ENCODE measurements at places on chromosomes 7 and 10.

GRCh38 chr7:12741951-12742575, 54.6 kb downstream of the ARL4A start:
- no peak for DNase-seq

GRCh38 chr10:21021843-21022594, 124.9 kb upstream of the NEBL start:
- no peak for DNase-seq

DNA sequence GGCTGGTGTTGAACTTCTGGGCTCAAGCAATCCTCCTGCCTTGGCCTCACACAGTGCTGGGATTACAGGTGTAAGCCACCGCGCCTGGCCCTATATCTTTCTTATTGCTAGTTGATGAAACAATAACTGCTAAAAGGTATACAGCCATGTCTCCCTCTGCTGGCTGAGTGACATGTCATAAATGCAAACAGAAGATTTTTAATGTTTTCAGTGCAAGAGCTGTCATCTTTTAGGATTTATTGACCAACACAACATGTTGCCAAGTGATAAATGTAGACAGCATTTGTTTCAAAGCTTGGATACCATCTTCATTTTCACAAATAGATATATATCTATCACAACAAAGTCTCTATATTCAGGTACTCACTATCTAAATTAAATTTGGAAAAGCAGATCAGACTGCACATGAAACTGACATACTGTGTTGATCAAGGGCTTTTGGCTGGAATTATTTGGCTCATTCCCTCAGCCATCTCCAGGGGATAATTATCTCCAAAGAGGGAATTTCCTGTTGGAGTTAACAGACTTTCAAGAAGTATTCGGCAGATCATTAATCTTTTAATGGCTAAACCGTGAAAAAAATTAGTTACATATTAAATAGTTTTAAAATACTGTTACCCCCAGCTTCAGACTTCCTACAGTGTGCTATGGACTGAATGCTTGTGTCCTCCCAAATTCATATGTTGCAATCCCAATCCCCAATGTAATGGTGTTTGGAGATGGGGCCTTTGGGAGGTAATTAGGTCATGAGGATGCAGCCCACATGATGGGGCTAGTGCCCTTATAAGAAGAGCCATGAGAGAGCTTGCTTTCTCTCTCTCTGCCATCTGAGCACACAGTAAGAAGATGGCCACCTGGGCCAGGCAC, 41.3 kb upstream of the SRPK2 start:
- DNase-seq, result no peak

DNA sequence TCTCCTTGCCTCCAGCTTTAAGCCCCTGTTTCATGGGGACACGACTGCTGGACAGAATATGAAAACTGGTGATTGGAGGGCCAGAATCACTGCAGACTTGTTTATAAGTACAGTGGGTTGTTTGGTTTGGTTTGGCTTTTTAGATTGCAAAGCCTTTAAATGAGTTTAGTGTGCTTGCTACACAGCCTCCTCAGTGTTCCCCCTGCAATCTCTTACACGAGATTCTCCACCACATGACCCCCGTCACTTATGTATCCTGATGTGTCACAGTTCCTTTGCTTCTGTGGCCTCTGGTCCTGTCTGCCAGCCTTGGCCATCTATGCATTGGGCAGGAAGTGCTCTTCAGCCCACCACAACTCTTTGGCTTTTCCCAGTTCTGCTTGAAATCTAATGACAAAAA, 103.7 kb upstream of the ANKRD1 start:
- no peak for DNase-seq

GRCh38 chr7:44278451-44279161, 46.8 kb downstream of the CAMK2B start:
- DNase-seq, result no peak

- no peak for DNase-seq
These were observed 65.2 kb downstream of the CREB3L2 start for GRCh38 chr7:137936509-137937201.

GRCh38 chr7:22587322-22587721, 87.3 kb upstream of the STEAP1B start:
- DNase-seq, result no peak

GRCh38 chr10:110774069-110775019, 97.4 kb upstream of the PDCD4 start:
- DNase-seq, result peak; percentile 23

- DNase-seq, result no peak
These were observed 197.8 kb upstream of the CDCA7L start for GRCh38 chr7:22143491-22143890.
